HepG2 (cell line): ENCODE measurements at places on chromosomes 2 and 18. TPM values are rescaled to one million over a fixed set of nuclear protein-coding genes. Genes with fewer than 3 reads are reported as not detected.
A peak's percentile ranks its signal among the peaks of the same experiment; 100 is the strongest.

DNA sequence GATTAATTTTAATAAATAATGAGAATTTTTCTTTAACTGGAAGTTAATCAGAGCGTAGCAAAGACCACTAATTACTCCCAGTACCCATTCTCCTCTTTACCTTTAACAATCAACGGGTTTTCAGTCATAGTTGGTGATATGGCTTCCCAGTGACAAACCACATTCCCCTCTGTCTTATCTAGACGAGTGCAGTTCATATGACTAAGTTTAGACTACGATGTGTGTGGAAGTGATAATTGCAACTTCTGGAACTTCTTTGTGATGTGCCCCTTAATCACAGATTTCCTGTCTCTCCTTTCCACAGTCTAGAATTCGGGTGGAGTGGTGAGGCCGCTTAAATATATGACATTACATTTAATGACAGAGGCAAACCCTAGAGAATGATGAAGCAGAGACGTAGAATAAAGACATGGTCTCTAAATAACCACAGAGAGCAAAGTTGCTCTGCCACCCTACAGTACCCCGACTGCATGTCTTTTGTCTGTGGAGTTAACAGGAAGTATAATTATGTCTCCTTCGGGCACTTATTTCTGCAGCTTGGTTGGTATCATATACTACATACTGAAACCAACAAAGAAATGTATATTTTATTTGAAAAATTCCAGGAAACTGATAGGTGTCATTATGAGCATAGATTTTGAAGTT, 693.3 kb upstream of the CDH7 start:
- H3K27me3 ChIP-seq: no peaks in the 10 kb centered on the region
- no peaks in the 10 kb centered on the region for H3K4me1 ChIP-seq
- H3K36me3 ChIP-seq: no peaks in the 10 kb centered on the region
- no peak for DNase-seq
- no peak overlapping the region for H3K27ac ChIP-seq

DNA sequence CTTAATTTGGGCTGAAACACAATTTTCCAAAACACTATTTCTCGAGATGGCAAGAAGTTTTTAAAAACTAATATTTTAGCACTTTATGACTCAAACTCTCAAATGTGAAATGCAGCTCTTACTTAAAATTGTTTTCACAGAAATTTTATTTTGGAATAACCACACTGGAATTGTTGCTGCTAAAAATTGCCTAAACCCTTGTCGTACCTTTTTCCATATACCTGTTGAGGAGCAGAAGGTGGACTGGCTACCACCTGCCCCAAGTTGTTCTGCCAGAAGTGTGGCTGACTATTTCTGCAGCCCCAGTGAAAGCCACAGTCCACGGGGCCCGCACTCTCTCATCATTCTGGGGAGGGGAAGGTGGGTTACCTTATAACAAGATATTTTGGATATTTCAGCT, 23.4 kb downstream of the TNFRSF11A start:
- no peaks in the 10 kb centered on the region for H3K27me3 ChIP-seq
- peaks cover 3% of the 10 kb centered on the region; the same call in 1 of the 2 replicates for H3K36me3 ChIP-seq
- H3K4me1 ChIP-seq: peaks cover 19% of the 10 kb centered on the region
- no peak for DNase-seq

DNA sequence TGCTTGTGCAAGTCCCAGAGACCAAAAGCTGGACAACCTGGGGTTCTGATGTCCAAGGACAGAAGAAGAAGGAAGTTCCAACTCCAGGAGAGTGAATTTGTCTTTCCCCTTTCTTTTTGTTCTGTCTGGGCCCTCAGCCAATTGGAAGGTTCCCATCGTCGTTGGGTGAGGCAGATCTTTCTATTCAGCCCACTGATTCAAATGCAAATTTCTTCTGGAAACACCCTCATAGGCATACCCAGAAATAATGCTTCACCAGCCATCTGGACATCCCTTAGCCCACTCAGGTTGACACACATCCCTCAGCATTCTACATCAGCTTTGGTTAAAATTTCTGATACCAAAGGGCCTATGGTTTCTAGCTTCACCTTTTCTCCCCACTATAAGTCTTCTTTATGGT, 156.5 kb downstream of the SP3 start:
- no peak overlapping the region for H3K4me3 ChIP-seq
- no peaks in the 10 kb centered on the region for H3K36me3 ChIP-seq
- no peak overlapping the region for H3K27ac ChIP-seq
- no peaks in the 10 kb centered on the region; the same call in 1 of the 2 replicates for H3K27me3 ChIP-seq
- DNase-seq: no peak

DNA sequence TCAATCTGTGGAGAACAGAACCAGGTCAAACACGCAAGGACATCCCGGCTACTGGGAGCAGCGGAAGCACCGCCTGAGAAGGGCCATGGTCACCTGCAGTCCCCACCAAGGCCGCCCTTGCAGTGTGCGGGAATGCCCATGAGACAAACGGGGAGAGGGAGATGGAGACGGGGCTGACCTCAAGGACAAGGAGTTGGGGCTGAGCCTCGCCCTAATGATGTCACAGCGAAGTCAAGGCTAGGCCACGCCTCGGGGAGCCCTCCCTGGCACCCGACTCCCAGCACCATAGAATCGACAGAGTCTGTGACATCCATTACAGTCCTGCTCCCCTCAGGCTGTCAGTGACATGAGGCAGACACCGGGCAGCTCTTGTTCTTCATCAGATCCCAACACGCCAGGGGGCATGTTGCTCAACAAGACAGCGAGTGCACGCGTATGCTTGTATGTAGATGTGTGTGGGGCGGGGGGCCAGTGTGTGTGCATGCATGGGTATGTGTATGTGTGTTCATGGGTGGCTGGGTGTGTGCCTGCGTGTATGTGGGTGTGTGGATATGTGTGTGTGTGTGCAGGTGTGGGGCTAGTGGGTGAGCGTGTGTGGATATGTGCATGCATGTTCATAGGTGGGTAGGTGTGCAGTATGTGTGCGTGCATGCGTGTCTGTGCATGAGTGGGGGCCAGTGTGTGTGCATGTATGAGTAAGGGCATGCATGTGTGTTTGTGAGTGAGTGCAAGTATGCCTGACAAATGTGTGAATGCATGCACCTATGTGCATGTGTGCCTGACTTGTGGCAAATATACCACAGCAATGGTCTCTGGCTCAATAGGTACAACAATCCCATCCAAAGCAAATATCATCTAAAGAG, 57.0 kb downstream of the ANKMY1 start:
- no peak for DNase-seq
- no peak overlapping the region for H3K27ac ChIP-seq
- no peaks in the 10 kb centered on the region for H3K27me3 ChIP-seq
- no peak overlapping the region for H3K4me3 ChIP-seq

DNA sequence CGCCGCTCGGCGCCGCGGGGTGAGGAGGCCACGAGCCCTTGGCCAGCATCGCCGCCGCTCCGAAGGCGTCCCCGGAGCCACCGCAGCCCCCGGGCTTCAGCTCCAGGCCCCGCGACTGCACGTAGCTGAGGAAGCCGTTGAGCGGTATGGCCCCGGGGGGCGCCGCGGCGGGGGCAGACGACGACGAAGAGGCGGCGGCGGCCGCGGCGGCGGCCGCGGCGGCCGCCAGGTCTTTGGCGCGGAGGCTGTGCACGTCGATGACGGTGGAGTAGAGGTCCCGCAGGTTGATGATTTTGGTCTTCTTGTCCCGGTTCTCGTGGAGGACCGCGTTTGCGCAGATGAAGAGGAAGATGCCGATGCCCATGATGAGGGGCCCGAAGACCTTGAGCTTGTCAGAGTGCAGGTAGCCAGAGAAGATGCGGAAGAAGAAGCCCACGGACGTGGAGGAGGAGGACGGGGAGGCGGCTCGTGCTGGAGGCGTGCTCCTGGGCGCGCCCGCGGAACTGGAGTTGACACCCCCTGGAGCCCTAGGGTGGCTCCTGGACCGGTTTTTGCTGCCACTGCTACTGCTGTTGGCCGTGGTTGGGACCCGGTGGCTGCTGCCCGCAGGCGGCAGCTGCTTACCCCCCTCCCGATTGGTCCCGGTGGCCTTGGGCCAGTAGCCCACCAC, 4.0 kb downstream of the TMEM200C start:
- peak overlapping the region; percentile 73 for H3K4me3 ChIP-seq
- H3K4me1 ChIP-seq: peaks cover 11% of the 10 kb centered on the region; the same call in 1 of the 2 replicates
- no peak for DNase-seq
- peaks cover 20% of the 10 kb centered on the region for H3K27me3 ChIP-seq

- no peak for DNase-seq
- H3K4me1 ChIP-seq: peaks cover 6% of the 10 kb centered on the region; the same call in 1 of the 2 replicates
- H3K4me3 ChIP-seq: no peak within 1 kb of the TSS; the same call in 1 of the 2 replicates
- peaks cover 62% of the 10 kb centered on the region; the same call in 2 of the 3 replicates for H3K27me3 ChIP-seq
Observed at GRCh38 chr2:218002845-218003180, at the start of gene TNS1. TSS of gene TNS1 (minus strand) at chr2:218002995. CDS start at chr2:218002872, 123 bp downstream.

DNA sequence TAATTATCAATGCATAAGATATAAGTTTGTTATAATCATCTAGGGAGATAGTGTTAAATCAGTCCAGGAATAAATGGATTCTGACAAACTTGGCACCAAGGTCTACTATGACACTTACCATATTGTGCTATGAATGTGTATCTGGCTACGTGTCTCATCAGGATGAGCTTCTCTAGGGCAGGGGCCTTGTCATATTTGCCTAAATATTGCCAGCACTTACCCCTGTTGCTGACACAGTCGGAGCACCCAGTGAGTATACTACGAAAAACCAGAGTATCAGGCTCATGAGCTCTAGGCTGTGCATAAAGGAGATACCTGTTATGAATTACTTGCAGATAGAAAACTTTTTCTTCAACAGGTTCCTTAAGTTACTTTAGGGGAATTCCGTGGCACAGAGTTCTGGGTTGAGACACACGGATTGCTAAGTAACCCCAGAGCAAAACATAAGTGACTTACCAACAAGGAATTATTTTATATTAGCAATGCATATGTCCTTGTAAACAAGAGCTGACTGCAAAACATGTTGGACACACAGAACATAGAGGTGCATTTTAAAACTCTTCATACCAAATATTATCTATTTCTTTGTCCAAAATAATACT, 7.7 kb upstream of the TTC39C start:
- no peak overlapping the region for H3K4me3 ChIP-seq
- H3K4me1 ChIP-seq: no peaks in the 10 kb centered on the region
- DNase-seq: no peak
- no peak overlapping the region for H3K27ac ChIP-seq

CDH2 gene
- 27.6 and 36.1 TPM in 2 replicates for polyA plus RNA-seq

REG1B gene
- not detected in 2 replicates for polyA plus RNA-seq
